ENCODE measurements at places on chromosomes 7 and 10.

GRCh38 chr7:55569797-55570196, 2.5 kb downstream of the VOPP1 start:
- no peak for DNase-seq

DNA sequence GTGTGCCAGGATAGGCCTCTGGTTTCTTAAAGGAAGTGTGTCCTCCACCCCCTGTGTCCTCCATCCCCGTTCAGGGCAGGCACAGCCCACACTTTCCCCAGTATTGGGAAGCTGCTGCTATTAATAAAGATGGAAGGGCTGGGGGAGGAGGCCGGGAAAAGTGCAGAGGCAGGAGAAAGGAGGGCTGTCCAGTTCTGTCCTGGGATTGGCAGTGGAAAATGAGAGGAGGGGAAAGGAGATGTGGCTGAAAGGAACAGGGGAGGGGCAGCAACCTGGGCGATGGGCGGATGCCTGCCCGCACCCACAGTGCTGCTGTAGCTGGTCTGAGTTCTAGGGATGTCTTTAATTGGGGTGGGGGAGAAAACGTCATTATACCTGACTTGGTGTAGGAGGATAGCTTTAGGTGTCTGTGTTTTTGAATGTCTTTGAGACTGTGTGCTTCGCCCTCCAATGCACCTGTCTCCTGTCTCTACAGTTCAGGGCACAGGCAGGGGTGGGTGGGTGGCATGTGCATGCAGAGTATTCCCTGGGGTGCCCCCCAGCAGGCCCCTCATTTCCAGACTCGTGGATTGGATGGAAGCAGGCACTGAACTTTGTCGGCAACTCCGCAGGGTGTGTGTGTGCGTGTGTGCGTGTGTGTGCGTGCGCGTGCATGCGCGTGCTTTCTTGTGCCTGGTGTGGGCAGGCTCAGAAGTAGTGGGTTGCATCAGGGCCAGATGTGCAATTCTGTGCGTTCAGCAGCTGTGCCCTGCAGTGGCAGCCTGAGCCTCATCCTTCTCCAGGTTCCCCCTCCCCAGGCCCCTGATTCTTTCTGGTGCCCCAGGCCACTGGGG, 2.5 kb downstream of the TRIM8 start:
- peak; percentile 85 for DNase-seq

DNA sequence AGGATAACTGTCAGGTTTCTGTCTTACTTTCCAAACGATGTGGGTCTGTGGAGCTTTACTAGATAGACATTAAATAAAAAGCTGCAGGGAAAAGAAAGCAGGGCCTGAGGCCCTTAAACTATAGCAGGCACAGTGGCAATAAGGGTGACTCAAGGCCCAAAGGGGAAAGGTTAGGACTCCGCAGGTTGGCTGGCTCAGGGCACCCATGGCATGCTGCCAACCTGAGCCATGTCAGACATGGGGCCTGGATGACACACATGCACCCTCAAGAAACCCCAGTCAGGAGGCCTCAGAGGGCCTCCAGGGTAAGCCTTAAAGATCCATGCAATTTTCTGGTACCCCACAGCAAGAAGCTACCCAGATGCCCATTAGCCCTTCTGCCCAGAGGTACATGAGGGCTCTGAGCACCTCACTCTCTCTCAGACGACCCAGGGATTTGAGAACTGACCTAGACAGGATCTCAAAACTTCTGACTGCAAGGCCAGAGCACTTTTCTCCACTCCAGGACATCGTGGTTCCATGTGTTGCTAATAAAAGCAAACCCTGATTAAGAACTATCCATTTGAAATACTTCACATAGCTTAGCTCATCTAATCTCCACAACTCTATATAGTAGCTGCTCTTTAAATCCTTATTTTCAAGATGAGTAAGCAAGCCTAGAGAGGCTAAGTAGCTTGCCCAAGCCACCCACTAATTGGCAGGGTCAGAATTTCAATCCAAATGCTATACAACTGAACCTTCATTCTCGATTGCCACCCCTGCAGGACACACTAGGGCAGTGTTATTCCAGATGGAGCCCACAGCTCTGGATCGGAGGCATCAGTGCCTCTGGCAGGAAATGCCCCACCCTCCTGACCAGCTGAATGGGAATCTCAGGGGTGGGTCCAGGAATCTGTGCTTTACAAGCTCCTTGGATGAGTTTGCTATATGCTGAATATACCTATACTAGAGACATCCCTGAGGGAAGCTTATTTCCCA, 132.5 kb upstream of the EFCAB10 start:
- DNase-seq, result no peak

GRCh38 chr10:52961323-52961722, 188.7 kb upstream of the MBL2 start:
- no peak for DNase-seq

- DNase-seq, result peak; percentile 82
These were observed 8.8 kb upstream of the AFAP1L2 start for GRCh38 chr10:114412907-114413797.

- peak; percentile 98 for DNase-seq
These were observed at the start of gene MTG1 for GRCh38 chr10:133394064-133394663. MTG1 (plus strand) TSS chr10:133394157; CDS start chr10:133394221, 64 bp downstream.

DNA sequence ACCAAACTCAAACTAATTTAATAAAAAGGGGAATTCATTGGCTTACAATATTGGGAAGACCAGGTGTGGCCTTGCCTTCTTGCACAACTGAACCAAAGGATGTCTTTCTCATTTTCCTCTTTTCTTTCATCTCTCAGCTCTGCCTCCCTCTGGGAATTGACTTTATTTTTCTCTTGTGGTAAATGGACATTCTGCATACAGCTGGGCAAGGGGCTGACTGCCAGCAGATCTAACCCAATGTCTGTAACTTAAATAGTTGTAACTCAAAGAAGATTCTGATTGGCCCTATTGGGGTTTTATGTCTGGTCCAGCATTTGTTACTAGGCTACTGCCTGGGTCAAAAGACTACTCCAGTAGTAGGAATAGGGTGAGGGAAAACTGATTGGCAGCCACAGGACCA, 15.3 kb downstream of the PTTG1IP2 start:
- no peak for DNase-seq

DNA sequence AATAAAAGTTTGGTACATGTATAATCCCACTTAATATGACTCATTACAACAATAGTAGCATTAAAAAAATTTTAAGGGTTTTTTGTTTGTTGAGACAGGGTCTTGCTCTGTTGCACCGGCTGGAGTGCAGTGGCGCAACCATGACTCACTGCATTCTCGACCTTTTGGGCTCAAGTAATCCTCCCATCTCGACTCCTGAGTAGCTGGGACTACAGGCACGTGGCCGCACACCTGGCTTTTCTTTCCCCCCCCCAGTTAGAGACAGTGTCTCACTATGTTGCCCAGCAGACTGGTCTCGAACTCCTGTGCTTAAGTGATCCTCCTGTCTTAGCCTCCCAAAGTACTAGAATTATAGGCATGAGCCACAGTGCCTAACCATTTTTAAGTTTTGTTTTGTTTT, 40.7 kb downstream of the KMT2C start:
- peak; percentile 50 for DNase-seq

GRCh38 chr7:103551016-103551415, 105.0 kb upstream of the SLC26A5 start:
- no peak for DNase-seq

GRCh38 chr10:98096731-98097130, 37.7 kb upstream of the R3HCC1L start:
- DNase-seq, result no peak

DNA sequence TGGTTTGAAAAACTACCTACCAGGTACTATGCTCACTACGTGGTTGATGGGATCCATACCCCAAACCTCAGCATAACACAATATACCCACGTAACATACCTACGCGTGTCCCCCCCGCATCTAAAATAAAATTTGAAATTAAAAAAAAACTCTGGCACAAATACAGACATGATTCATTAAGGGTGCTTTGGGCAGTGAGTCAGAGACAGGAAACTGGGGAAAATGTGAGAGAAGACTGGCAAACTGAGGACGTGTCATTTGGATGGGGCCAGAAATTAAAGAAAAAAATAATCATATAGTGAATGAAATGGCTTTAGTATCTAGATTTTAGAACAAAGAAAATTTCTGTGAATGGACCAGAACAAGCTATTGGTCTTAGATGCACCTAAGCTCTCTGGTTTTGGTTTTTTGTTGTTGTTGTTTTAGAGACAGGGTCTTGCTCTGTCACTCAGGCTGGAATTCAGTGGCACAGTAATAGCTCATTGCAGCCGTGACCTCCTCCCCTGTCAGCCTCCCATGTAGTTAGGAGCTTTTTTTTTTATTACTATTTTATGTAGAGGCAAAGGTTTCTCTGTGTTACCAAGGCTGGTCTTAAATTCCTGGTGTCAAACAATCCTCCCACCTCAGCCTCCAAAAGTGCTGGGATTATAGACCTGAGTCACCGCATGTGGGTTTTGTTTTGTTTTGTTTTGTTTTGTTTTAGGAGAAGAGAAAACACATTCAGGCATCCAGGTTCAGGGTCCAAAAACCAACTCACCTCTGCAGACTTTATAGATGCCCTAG, 5.9 kb upstream of the PRSS58 start:
- no peak for DNase-seq

DNA sequence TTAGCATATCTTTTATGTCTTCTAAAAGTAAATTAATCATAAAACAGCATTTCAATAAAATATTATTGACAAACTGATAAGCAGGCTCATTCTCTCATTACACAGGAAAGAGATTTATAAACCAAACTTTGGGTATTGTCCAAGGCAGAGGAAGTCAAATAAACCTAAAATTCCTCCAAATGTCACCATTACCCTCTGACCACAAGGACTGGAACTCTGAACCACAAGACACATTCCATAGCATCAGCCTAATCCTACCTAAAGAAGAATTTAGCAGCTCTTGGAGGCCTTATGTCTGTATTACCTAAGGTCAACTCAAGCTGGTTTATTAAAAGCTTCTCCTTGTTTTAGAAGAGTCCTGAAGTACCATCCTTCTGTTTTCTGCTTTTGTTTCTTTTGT, 82.4 kb upstream of the SLC13A1 start:
- DNase-seq, result no peak

GRCh38 chr7:151851782-151852181, 25.1 kb downstream of the PRKAG2 start:
- DNase-seq, result peak; percentile 83

DNA sequence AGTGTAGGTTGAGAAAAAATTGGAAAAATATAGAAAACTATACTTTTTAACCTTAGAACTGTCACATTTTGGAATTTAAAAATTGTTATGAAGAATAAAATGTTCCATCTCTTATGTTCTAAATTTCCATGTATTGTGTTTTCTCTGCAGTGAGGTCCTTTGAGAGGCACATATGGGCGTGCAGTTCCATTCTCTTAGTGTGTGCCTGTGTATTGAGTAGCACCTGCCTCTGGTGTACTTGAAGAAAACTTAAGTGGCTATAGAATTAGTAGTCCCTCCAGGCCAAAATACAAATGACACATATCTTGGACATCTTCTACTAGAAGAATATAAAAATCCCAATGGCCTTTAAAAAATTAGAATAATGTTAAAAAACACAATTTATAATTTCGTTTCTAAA, 149.2 kb downstream of the BICC1 start:
- no peak for DNase-seq

- no peak for DNase-seq
These were observed 301.8 kb downstream of the WDR11 start for GRCh38 chr10:121152935-121153334.

- peak; percentile 79 for DNase-seq
These were observed 46.3 kb downstream of the PDK4 start for GRCh38 chr7:95549818-95550529.

DNA sequence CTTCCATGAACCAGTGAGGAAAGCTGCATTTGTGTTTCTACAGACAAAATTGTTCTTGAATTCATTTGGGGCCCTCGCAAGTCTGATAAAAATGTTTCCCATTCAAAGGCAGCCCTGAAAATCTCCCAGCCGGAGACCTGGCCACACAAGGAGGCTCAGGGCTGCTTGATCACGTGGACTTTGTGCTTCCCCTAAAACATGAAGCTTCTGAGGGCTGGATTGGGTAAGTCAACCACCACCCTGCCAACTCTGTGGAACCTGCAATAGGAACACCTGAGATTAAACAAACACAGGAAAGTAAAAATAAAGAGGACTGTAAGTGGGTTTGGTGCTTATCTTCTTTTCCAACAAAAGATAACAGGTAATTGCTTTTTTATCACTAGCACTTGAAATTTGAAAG, 133.8 kb downstream of the C10orf90 start:
- no peak for DNase-seq

DNA sequence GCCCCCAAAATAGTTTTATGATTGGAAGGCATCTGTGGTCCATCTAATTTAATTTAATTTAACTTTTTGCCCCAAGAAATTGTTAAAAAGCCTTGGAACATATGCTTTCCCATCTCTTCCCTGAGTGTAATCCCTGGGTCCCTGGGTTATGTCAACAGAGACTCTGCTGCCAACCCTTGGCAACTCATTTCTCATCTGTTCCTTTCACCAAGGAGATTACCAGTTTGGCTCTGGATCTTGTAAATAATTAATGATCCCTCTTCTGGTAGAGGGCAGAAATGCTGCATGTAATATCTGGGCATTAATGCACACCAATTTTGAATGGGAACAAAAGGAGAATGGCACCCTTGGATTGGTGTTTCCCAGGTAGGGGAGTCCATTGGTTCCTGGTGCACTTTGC, 514.2 kb downstream of the CCSER2 start:
- DNase-seq, result no peak

DNA sequence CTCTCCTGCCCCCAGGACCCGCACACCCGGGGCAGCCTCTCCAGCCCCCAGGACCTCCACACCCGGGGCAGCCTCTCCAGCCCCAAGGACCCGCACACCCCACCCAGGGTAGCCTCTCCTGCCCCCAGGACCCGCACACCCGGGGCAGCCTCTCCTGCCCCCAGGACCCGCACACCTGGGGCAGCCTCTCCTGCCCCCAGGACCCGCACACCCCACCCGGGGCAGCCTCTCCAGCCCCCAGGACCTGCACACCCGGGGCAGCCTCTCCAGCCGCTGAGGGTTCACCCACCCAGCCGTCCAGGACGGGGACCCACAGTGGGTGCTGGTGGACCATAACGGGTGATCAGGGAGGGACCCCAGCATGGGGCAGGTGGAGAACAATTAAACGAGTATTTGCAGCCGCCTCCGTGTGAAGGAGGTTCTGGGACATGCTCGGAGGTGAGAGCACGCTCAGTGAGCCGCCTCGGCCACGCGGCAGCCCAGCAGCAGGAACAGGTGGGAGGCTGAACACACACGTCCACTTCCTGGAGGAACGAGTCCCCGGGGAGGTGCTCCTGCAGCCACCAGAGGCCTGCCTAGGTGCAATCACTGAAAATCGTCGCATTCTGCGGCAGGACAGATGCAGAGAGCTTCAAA, 107.9 kb downstream of the PDGFA start:
- DNase-seq, result no peak

DNA sequence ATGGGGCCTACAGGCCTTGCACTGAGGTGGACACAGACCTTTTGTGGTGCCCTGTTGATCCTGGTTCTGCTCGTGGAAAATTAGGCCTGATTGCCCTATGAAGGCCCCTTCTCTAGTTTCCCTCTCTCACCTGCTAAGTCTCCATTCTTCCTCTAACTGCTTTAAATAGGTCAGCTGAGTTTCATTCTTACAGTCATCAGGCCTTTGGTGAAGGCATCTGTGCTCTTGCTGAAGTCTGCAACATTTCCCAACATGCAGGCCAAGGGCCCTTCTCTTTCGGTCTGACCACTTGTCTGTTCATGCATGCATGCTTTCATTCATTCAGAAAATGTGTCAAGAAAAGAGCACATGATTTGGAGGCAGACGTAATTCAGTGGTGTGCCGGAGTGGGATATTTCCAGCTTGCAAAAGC, 244.0 kb downstream of the BUB3 start:
- DNase-seq, result no peak

GRCh38 chr7:140650367-140650766, 9.8 kb upstream of the DENND2A start:
- peak; percentile 18 for DNase-seq

- no peak for DNase-seq
These were observed 115.5 kb downstream of the RTKN2 start for GRCh38 chr10:62153191-62153590.

- no peak for DNase-seq
These were observed 379.6 kb downstream of the ARL4A start for GRCh38 chr7:13067036-13067435.

Data from upper lobe of right lung (tissue), 1 donor.